ENCODE measurements at places on chromosomes 1 and 21.

GRCh38 chr1:239417986-239418640, 31.7 kb downstream of the CHRM3 start:
- DNase-seq: no peak

DNA sequence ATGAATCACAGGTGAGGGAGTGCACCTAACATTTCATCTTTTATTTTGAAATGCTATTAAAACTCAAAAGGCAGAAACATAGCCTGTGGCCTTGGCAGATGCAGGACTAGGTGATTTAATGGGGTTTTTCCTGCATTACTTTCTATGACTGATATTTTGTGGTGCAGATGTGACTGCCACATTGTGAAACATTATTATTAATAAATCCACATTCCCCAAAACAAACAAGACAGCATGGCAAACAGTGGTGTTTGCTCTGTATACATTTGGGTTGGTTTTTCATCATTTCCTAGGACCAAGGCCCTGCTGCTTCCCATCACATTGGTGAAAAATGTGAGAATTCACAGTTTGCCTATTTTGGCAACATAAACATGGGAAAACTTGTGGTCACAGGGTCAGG, 247.6 kb upstream of the SGIP1 start:
- DNase-seq: no peak

- no peak for DNase-seq
Measured at GRCh38 chr1:166811691-166812090, 27.6 kb upstream of the POGK start.

DNA sequence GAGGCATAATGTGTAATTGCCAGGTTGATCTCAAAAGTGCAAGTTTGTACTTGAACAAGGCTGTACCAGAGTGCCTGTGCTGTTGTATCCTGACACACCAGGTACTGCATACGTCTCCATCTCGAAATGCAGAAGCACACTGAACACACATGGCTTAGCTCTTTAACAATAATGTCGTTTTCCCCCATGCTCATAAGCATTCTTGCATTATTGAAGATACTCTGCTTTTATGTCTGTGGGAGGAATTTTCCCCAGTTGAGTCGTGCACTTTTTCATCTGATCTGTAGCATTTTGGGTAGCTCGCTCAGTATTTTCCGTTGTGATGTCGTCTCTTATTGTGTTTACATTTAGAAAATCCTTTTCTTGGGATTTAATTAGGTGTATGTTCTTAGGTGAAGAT, 98.7 kb downstream of the PCBP3 start:
- DNase-seq: no peak

DNA sequence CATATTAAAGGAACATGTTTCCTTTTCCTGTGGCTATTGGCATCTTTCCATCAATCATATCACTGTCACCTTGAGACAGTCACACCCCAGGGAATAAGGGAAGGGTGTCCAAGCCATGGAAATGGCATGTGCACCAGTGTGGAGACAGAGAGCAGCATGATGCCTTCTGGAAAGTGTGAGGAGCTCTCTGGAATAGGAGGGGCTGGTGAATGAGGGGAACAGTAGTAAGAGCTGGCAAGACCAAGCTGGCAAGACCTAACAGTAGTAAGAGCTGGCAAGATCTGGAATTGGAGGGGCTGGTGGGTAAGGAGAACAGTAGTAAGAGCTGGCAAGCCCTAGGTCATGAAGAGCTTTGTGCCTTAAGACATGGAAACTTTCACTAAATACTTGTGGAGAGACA, 186.7 kb downstream of the C1orf94 start:
- DNase-seq: no peak

DNA sequence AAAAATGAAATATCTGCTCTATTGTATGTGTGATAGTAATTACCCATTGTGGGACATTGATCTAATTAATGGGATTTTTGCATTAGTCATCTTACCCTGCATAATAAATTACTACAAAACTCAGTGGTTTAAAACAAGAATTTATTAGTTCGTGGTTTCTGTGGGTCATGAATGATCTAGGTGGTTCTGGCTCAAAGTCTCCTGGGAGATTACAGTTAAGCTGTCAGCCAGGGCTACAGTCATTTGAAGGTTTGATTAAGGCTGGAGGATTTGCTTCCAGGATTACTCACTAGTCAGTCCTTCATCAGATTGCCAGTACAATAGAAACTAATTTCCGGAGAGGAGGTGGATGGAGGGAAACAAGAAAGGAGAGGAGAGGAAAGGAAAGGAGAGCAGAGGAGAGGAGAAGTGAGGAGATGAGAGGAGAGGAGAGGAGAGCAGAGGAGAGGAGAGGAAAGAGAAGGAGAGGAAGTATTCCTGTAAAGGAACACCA, 60.4 kb upstream of the TNFSF4 start:
- no peak for DNase-seq

GRCh38 chr21:34924771-34925419, 124.2 kb downstream of the RUNX1 start:
- no peak for DNase-seq

DNA sequence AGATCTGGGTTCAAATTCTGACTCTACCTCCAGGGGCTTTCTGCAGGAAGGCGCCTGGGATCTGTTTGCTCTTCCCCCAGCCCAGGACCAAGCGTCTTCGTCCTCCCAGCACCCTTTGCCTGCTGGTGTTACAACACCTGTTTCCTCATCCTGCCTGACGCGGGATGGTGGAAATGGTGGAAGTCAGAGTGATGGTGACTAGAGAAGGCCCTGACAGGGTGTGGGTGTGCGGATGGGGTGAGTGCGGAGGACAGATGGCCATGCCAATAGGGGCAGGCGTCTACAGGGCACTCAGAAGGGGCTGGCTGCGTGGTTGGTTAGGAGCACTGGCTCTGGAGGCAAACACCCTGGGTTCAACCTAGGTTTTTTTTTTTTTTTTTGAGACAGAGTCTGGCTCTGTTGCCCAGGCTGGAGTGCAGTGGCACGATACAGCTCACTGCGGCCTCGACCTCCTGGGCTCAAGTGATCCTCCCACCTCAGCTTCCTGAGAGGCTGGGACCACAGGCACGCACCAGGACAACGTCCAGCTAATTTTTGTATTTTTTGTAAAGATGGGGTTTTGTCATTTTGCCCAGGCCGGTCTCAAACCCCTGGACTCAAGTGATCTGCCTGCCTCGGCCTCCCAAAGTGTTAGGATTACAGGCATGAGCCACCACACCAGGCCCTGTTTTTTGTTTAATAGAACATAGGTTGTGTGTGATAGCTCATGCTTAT, 1.5 kb downstream of the THEMIS2 start:
- DNase-seq: no peak

DNA sequence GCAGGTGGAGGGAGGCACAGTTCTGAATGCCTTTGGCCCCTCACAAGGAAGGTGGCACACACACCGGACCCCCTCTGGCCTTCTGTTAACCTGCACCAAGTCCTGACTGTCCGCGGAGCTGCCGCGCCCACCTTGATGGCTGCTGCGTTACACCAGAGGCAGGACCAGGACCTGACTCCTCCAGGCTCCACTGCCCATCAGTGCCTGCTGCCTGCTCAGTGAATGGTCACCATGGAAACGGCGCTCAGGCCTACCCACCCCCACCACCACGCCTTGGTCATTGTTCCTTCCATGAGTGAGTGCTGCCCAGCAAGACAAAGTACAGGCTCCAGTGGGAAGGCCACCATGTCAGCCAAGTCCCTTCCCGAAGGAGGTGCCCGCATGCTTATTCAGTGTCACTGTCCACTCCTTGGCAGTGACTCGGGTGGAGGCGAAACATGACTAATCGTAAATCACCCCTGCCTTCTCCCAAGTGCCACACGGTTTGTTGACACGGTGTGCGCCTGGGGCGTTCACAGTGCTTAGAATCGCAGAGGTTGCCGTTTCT, 57.3 kb downstream of the SLC37A1 start:
- DNase-seq: no peak

DNA sequence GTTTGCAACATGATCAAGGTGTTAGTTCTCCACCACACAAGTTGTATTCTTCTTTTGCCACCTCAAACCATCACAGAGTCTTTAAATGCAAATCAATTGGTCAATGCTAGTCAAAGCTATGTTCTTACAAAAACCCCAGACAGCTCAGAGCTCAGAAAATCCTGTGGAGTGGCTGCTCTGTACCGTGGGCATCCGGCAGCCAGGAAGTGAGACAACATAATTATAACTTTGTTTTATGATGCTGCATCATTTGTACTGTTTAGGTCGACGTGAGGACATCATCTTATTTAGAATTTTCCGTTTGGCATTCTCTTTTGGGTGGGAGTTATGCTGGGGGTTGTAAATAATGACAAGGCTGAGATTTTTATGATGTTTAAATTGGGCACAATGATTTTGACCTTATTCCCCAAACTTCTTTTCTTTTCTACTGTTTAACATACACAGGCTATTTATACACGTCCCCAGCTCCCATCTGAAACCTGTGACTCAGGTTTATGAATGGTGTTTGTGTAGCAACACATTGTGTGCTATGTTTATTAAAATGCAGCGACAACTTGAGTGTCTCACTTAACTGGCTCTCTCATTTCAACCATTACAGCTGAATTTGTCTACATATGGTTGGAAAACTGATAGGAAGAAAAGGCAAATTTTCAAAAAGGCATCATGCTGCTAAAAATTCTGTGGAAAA, 124.0 kb downstream of the CNIH3 start:
- DNase-seq: no peak

GRCh38 chr1:185926588-185926987, 192.4 kb downstream of the HMCN1 start:
- no peak for DNase-seq

DNA sequence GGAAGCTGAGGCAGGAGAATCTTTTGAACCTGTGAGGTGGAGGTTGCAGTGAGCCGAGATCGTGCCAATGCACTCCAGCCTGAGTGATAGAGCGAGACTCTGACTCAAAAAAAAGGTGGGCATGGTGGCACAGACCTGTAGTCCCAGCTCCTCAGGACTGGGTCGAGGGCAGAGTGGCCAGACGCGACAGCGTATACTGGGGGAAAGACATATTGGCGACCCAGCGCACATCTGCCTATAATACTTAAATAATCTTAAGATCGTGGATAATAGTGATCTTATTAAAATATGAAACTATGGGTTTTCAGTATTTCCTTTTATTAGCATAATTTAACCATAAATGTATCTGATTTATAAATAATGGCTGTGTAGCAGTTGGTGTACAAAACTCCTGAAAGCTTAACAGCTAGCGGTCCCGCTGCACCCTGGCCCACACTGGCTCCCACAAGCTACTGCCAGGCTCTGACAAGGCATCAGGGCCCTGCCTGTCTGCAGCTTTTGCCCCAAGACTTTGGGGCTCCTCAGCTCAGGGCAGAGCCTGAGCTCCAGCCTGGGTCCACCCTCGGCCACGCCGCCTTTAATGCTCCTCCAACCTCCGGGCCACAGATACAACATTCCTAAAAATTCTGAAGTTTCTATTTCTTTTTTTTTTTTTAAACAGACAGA, 2.7 kb upstream of the AURKAIP1 start:
- no peak for DNase-seq

- peak; percentile 14 for DNase-seq
Measured at GRCh38 chr1:89149229-89149628, 23.3 kb upstream of the GBP2 start.

DNA sequence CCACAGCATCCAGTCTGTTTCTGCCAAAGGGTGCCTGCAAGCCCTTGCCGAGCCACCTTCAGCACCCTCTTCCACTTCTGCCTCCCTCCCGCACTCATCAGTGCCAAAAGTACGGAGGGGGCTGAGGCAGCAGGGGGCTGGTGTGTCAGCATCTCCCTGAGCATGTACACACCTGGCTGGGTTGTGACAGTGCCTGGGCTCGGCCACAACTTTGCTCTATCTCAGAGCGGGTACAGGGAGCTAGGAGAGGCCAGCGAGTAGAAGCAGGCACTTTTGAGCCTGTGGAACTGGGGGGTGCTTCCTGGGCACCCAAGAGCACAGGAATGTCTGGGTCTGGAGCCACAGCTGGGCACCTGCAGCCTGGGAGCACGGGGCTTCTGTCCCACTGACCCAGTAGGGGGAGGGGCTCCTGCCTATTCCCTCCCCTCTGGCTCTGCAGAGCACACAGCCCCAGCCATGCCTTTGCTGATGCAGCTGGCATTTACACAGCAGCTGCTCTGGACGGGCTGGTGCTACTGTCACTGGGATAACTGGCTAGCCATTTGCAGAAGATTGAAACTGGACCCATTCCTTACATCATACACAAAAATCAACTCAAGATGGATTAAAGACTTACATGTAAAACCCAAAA, 319.8 kb upstream of the RRP15 start:
- no peak for DNase-seq

DNA sequence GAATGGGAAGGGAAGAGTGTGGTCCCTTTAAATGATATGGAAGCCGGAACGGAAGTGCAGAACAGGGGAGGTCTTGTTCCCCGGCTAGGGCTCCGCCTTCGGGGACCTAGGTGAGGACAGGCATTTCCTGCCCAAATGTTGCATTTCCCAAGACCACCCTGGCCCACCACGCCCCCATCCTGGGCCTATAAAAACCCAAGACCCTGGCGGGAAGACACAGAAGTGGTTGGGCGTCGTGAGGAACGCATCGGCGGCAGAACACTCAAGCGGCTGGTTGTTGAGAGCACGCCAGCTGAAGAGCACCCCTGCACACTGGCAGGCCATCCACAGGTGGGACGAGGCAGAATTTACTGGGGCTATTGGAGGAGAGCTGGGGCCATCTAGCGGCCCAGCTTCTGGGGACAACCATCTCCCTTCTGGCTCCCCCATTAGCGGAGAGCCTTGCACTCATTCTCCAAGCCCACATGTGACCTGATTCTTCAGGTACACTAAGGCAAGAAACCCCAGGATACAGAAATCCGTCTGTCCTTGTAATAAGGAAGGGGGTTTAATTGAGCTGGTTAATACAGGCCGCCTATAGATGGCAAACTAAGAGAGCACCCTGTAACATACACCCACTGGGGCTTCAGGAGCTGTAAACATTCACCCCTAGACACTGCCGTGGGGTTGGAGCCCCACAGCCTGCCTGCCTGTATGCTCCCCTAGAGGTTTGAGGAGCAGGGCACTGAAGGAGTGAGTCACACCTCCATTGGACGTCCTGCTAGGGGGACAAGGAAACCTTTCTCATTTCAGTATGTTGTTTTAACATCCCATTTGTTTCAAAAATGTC, 1327.9 kb downstream of the BRINP3 start:
- no peak for DNase-seq

DNA sequence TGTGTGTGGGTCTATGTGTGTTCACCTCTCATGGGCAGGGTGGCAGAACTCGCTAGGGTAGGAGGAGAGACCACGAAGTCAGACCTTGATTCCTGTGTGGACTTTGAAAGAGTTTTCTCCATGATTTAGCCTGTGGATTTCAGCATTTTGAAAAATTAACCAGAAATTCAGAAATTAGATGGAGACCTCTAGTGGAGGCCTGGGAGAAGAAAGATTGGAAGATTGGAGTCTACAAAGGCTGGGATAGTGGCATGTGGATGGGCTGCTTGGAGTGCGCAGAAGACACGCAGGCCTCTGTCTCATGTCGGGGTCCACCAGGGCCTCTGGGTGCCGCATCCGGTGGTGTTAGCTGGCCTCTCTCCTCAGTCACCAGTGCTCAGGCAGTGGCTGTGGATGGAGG, 18.9 kb upstream of the IGSF5 start:
- DNase-seq: no peak

GRCh38 chr1:7430691-7431090, 340.4 kb upstream of the VAMP3 start:
- no peak for DNase-seq

Measured in cerebellar cortex (tissue), 1 donor.